ENCODE measurements at places on chromosomes 1 and 21.

GRCh38 chr1:192579010-192579738 is 3.6 kb downstream of the RGS1 start:
- DNase-seq: no peak

DNA sequence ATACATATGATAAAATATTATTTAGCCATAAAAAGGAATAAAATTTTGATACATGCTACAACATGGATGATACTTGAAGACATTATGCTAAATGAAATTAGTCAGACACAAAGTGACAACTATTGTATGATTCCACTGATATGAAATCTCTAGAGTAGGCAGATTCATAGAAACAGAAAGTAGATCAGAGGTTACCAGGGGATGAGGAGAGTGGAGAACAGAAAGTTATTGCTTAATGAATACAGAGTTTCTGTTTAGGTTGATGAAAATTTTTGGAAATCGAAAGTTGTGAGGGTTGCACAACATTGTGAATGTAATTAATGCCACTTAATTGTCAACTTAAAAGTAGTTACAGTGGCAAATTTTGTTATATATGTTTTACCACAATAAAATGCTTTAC is 315.7 kb upstream of the USP25 start:
- no peak for DNase-seq

DNA sequence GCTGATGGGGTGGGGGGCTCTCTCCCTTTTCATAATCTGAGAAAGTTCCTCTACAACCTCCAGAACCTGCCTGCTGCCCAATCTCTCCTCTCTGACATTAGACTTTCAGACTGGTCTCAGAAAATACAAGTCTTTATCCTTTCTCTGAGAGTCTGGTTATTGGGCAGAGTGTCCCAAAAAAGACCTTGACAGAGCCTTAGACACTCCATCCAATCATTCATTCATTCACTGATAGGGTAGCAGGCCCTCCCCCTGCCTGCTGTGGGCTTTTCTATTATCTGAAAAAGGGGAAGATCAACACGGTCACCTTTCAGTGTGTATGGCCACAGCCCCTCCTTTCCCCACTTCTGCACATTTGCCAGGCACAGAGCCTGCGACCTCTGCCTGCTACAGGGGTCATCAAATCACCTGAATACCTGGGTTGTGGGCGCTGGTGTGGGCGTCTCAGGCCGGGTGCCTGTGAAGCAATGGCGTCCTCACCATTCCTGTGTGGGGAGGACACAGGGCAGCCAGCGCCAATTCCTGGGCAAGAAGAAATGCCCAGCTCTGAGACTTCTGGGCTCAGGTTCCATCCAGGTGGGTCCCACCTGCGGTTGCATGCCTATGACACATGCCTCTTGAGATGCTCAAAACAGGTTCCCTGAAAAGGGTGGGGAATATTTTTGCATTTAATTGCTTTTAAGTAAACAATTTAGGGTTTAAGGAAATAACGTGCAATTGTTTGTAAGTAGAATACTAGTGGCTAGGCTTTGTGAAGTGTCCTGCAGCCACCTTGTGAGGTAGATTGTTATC is 52.8 kb downstream of the ELK4 start:
- DNase-seq: no peak

GRCh38 chr1:37073854-37074379 is 39.6 kb upstream of the GRIK3 start:
- DNase-seq: no peak

DNA sequence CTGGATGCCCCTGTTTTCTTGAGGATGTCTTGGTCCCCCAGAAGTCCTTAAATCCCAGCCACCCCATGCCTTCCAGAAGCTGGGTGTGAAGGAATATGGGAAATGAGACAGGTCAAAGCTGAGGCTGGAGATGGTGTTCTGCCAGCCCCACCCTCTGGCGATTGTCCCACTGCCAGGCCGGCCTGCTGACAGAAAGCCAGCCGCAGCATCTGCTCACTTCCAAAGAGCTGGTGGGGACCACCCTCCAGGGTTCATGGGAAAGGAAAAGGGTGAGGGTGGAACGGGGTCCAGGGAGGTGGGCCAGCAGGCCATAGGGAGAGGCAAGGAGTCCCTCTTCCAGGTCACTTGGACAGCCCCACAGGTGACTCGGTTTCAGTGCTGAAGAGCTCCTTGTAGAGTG is 1.9 kb upstream of the LINGO4 start:
- no peak for DNase-seq

DNA sequence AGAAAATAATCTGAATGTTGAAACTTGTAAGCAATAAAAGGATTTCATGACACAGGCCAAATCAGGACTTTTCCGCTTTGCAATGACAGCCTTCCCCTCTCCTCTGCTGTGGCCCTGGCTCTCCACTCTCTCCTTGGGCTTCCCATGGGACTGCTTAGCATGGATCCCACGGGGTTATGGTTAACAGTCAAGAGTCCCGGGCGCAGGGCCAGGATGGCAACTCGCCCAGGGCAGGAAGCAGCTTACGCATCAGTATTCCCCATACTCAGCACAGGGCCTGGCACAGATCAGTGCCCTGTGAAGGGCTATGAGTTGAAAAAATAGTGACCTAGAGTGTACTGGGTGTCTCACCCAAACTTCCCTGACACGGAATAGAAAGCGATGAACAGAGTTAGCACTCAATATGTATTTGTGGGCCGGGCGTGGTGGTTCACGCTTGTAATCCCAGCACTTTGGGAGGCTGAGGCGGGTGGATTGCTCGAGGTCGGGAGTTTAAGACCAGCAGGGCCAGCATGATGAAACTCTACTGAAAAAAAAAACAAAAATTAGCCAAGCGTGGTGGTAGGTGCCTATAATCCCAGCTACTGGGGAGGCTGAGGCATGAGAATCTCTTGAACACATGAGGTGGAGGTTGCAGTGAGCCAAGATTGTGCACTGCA is 29.1 kb upstream of the GRHL3 start:
- DNase-seq: no peak

DNA sequence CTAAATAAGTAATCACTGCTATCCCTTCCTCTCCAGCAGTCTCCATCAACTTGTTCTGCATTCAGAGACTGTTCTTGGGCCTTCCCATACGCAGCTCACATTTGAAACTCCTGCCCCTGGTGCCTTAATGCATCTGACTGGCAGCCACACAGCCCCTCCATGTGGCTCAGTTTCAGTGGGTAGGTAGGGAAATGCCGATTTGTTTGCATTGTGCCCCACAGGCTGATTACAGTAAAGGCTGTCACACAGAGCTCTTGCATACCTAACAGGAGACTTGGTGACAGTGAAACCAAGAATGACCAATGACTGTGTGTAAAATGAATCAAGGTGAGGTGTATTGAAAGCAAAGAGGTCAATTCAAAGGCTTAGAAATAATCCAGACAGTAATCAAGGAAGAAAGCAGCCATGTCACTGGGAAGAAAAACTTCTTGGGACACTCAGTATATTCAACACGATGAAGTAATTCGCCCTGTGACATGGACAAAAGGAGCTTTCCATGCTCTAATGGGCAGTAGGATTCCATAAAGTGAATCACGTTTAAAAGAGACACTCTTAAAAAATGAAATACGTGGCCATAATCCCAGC is 12.7 kb upstream of the B3GALNT2 start:
- DNase-seq: no peak

- no peak for DNase-seq
These were observed 44.9 kb downstream of the GFI1 start for GRCh38 chr1:92441697-92442342.

DNA sequence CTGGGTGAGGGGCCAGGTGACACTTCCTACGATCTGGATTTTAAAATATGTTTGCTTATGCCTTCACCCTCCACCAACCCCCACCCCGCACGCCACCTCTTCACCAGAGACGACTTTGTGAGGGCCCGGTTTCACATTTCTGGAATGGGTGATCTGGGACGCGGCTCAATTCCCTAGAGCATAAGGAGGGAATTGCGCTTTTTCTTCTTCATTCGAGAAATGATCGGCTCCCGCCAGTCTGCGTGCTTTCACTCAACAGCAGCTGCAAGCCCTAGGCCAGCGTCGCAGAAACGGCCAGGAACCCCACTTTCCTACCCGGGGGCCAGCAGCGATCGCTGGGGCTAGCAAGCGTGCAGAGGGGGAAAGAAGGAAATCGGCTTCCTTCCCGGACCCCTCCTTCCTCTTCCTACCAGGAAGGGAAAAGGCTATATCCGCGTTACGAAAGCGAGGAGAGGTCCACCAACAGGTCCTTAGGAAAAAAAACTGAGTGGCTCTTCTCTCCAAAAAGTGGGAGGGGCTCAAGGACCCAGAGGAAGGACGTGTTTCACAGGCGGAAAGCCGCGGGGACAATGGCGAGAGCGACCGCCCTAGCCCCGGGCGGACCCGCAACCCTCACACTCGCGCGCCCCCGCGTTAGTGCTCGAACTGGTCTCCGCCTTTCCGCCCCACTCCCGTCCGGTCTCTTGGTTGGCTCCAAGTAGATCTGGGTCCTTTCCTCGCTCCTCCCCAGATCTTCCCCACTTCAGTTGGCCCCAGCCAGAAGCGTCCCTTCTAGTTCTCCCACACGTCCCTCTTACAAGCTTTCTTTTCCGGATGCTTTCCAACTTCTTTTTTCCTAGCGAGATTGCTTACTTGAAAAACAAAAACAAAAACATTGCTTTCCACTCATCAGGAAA is 1.1 kb upstream of the ADAMTS1 start:
- DNase-seq: no peak

DNA sequence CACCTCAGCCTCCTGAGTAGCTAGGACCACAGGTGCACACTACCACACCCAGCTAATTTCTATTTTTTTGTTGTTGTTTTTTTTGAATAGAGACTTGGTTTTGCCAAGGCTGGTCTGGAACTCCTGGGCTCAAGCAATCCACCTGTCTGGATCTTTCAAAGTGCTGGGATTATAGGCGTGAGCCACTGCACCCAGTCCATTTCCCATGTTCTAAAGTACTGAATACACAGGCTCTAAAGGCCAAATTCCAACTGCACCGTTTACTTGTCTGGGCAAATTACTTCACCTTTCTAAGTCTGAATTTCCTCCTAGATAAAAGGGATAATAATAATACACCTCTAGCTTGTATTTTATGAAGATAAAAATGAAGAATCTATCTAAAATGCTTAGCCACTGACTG is 39.6 kb downstream of the FRRS1 start:
- no peak for DNase-seq

GRCh38 chr1:113545626-113546025 is 155.3 kb downstream of the MAGI3 start:
- no peak for DNase-seq

GRCh38 chr1:159946242-159947187 is 1.1 kb upstream of the IGSF9 start:
- DNase-seq: no peak

DNA sequence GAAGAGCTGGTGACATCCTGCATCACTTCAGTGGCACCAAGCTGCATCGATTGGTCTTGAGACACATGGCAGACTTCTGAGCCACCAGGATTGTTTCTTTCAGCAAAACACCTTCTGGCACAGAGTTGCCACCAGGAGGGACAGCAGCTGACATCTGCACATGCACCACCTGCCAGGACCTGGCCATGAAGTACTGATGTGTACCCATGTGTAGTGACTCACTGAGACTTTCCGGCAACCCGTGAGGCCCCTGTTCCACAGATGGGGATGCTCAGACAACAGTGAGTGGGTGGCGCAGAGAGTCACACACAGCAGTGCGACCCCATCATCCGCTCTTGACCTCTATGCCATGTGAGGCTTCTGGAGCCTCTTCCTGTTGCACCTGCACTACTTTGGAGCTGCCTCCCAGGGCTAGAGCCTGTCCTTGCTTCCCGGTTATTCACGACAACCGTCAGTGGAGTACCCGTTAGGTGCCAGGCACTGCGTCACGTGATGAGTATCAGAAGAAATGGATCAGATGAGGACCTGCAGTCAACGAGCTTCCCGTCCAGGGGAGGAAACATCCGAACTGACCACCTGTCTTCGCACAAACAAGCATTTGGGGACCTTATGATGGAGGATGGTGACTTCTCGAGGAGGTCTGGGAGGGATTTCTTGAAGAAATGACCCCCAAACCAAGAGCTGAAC is 80.5 kb upstream of the VAMP3 start:
- DNase-seq: no peak

DNA sequence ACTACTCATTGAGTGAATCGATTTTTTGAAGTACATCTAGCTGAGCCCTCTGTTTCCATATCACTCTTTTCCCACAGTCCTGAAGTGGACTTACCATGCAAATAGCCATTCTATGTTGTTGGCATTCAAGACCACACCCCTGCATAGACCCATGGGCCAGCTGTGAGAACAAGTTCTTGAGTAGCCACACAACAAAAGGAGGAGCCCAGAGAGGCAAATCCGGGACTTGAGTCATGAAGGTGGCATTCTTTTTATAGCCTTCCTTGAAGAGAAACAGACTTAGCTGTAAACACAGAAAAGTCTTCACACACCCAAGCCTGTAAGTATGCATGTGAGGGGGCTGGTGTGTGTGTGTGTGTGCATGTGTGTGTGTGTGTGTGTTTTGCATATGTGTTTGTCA is 13.8 kb upstream of the SPRR5 start:
- DNase-seq: no peak

- DNase-seq: no peak
These were observed 310.3 kb upstream of the VAMP3 start for GRCh38 chr1:7460807-7461206.

- no peak for DNase-seq
These were observed 3.2 kb upstream of the SAMD11 start for GRCh38 chr1:920521-920920.

DNA sequence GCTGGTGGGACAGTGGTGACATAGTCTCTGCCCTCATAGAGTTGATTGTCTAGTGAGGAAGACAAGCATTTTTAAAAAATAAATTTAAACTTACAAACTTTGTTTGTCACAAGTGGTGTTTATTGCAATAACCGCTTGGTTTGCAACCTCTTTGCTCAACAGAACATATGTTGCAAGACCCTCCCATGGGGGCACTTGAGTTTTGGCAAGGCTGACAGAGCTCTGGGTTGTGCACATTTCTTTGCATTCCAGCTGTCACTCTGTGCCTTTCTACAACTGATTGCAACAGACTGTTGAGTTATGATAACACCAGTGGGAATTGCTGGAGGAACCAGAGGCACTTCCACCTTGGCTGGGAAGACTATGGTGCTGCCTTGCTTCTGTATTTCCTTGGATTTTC is 58.4 kb downstream of the LAMC2 start:
- DNase-seq: no peak

DNA sequence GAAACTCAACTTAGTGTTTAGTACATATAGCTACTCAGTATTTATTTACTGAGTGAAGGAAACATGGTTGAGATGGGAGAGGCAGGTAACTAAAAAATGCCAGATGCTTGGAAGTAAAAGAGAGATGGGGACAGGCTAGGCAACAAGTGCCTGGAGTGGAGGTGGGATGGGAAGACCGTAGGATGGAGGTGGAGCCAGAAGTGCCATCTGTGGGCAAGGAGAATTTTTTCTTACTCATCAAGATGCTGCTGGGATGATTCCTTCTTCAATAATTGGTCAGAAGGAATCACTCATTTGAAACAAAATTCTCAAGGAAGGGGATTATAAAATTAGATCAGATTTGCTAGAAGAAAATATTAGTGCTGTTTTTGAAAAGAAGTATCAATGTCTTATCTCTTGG is 72.9 kb downstream of the IFI44 start:
- no peak for DNase-seq
